Right ventricle myocardium inferior (tissue), 1 donor: ENCODE measurements at places on chromosomes 7 and 10. TPM values are rescaled to one million over a fixed set of nuclear protein-coding genes. Genes with fewer than 3 reads are reported as not detected.

Gene ASB15
- 77.3 TPM for total RNA-seq

Gene GBX1
- total RNA-seq, result 2.4 TPM

Gene CHST15
- 3.8 TPM for total RNA-seq

Gene PILRB
- 9.2 TPM for total RNA-seq

Gene UROS
- total RNA-seq, result 71.8 TPM

DNA sequence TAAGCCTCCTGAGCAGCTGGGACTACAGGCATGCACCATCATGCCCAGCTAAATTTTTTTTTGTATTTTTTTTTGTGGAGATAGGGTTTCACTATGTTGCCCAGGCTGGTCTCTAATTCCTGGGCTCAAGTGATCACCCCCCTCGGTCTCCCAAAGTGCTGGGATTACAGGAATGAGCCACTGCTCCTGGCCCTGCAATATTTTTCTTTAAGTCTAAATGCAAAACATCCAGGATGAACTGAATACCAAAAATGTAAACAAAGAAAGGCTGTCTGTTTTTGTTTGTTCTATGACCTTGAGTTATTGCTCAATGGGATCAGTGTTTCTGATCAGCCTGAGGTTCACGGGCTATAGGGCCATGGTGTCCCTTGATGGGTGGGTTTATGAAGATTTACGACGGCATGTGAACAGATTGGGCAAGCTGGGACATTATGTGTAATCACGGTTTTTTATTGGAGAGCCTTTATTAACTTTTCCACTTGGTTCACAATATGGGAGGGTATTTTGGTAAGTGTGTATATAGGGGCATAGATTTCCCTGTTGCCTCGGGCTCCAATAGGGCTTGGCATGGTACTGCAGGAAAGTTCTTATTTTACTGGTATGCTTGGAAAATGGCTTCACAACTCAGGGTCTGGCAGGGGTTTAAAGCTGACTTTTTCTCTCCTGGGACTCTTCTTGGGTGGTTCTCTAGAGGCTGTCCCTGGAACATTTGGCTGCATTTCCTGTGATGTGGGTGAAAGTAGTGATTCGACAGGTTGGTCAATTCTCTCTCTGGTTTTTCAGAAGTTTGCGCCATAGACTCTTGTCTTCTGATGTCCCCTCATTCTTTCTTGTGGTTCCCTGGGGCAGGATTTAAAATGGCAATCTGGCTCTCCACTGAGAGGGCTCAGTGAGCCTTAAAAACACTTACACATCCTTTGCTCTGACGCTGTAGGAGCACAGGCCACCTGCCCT, 41.6 kb downstream of the MRPS33 start:
- no peak for DNase-seq

- no peak for DNase-seq
Observed at GRCh38 chr7:64541438-64542359, 21.2 kb downstream of the ZNF680 start.

- DNase-seq, result no peak
Observed at GRCh38 chr7:93955304-93955703, 33.8 kb downstream of the GNG11 start.

DNA sequence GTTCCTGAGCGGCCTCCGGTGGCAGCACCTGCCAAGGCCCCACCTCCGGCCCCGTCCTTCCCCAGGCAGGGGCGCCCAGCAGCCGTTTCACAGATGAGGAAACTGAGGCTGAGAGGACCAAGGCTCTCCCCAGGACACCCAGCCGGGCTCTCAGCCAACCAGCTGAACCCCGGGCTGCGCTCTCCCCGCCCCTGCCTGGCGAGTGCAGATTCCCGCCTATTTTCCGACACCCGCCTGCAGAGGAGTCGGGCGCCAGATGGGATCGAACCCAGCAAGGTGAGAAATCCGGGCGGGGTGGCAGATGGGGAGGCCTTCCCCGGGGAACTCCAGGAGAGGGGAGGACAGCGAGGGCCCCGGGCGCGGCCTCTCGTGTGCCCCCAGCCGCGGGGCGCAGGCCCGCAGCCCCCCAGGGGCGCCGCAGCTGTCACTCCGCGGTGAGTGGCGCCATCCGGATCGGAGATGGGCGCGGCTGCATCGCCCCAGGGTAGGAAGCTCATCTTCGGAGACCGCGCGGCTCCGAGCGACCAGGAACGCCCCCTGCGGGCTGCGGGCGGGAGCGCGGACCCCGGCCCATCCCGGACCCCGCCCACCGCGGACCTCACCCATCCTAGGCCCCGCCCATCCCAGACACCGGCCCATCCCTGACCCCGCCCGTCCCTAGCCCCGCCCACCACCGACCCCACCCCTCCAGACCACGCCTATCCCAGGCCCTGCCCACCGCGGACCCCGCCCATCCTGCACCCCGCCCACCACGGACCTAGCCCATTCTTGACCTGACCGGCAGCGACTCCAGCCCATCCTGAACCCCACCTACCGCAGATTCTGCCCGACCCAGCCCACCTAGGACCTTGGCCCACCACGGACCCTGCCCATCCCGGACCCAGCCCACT, 90.3 kb downstream of the MICALL2 start:
- peak; percentile 34 for DNase-seq

GRCh38 chr7:120829487-120829886, 28.5 kb downstream of the TSPAN12 start:
- DNase-seq, result no peak

DNA sequence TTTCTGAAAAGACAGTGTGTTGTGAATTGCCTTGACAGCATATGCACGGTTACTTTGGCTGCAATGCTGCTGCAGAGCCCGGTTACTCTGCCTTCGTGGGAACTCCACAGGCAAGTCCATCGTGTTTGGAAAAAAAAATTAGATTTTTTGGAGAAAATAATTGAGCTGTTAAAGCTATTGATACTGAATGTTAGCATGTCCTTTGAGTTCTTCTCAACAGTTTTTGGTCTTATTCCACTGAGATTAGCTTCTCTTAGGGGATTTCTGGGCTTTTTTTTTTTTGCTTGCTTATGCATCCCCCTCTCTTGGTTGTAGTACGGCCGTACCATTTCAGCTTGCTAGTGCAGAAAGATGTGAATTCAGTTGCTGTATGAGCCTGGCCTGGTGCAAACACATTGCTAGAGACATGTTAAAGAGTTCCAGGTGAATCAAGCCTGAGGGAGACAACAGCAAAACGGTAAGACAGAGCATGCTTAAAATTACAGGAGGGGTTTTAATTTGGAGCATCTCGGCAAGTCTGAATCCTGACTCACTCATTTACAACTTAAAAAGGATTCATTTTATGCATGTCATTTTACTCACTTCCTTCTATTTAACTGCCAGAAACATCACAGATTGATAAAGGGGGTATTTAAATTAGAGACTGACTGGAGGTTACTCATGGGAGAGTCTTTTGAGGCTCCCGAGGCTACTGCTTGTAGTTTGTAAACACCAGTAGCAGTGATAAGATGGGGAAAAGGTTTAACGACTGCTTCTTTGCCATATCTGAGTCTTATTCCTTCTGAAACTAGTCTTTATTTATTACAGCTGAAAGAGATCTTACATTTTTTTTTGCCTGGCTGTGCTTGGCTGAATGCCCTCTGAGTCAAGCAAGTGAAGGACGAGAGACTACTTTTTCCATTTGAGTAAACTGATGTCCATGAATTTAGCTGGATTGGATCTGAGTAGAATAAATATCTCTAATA, 113.7 kb downstream of the CDK14 start:
- no peak for DNase-seq

- no peak for DNase-seq
Observed at GRCh38 chr10:1589257-1589656, 148.1 kb downstream of the ADARB2 start.

DNA sequence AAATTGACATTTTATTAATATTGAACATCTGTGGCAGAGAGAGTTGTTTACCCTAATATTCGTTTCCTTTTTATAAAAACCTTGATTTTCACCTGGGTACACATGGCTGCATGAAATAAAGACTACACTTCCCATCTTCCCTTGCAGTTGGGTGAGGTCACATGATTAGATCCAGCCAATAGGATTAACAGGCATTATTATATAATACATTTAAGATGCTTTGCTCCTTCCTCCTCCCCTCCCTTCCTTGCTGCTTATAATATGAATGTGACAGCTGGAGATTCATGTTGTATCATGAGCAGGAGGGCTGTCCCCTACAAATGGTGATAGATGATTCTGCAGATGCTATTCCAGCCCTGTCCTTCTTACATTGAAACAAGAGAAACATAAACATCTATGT, 146.6 kb downstream of the SH2D4B start:
- no peak for DNase-seq

DNA sequence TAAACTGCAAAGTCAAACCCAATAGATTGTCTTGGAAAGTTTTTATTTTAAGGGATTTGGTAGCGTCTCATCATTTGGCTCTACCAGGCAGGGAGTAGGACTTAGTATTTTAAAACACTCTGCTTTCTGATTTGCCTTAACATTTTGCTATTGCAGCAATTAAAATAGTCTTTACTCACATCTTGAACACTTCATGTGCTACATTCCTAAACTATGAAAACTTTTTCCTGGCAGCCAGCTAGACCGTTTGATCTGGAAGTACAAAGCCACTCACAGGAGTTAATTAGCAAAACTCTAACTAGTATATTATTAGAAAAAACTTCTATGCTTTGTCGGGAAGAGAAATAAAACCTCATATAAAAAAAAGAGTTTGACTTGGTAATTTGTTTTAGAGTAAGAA, 111.4 kb downstream of the TFPI2 start:
- DNase-seq, result no peak

DNA sequence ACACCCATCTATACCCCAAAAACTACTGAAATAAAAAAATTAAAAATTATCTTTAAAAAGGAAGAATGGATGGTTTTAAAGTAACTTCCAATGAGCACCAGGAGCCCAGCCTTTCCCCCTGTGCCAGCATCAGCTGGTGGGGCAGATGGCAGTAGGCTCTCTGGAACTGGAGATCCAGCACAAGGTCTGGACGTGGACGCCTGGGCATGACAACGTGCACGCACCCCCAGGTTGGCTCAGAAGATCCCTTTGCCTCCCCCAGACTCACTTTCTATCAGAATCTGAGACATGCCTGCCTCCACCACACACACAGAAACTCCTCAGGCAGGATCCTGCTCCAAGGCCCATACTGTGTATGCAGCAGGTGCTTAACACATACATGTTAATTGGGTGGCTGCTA, 35.8 kb downstream of the TCERG1L start:
- DNase-seq, result no peak

- no peak for DNase-seq
Observed at GRCh38 chr7:36823353-36823752, 99.1 kb upstream of the AOAH start.
